ENCODE measurements at places on chromosomes 5 and 9.

DNA sequence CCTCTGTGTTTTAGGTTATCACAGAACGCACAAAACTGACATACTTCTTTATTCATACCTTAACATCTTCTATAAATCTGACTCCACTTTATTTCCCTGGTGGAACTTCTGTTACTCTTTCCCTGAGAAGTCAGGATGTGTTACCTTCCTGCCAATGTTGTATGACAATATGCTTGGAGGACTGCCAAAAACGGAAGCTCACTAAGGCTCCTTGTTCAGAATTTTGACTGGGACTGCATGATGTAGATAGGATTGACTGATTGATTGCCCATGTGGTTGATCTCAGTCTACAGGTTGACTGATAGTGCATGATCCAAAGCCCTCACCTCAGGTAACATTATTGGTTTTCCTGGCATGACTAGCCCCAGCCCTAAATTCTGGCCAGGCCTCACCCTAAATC, 319.4 kb downstream of the TLR4 start:
- DNase-seq, result no peak

- DNase-seq, result no peak
These were observed 13.2 kb downstream of the TNPO1 start for GRCh38 chr5:72829707-72830106.

GRCh38 chr9:120353506-120353905, 226.5 kb downstream of the CDK5RAP2 start:
- no peak for DNase-seq

DNA sequence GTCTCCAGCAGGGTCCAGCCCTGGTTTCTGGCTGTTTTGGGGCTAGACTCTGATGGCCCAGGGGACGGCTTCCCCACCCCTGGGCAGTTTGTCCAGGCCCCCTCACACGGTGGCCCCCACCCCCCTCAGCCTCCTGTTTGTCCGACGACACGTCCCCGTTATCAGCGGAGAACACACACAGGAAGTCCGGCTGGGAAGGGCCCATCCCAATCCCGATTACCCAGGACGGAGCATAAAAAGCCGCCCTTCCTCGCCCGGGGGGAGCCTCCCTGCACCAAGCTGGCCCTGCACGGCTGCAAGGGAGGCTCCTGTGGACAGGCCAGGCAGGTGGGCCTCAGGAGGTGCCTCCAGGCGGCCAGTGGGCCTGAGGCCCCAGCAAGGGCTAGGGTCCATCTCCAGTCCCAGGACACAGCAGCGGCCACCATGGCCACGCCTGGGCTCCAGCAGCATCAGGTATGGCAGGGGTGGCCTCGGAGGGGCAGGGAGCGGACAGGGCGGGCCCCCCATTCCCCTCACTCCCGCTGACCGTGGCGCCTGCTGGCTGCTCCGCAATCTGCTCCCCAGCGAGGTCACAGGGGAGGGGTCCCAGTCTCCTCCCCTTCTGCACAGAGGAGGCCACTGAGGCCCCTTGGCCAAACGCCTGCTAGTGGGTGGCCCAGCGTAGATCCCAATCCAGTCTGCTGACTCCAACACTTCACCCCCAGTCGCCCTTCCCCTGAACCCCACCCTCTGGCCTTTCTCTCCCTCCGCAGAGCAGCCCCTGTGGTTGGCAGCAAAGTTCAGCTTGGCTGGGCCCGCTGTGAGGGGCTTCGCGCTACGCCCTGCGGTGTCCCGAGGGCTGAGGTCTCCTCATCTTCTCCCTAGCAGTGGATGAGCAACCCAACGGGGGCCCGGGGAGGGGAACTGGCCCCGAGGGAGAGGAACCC, at the start of gene EGFL7:
EGFL7 (plus strand) TSS at position 261 of the 926 bp plus-strand sequence. CDS start 5,367 bp downstream, outside the sequence.
- no peak for DNase-seq

- DNase-seq, result peak; percentile 25
These were observed 57.9 kb downstream of the DOCK8 start for GRCh38 chr9:272251-273213.

GRCh38 chr5:124871303-124871702, 124.9 kb upstream of the ZNF608 start:
- DNase-seq, result no peak

DNA sequence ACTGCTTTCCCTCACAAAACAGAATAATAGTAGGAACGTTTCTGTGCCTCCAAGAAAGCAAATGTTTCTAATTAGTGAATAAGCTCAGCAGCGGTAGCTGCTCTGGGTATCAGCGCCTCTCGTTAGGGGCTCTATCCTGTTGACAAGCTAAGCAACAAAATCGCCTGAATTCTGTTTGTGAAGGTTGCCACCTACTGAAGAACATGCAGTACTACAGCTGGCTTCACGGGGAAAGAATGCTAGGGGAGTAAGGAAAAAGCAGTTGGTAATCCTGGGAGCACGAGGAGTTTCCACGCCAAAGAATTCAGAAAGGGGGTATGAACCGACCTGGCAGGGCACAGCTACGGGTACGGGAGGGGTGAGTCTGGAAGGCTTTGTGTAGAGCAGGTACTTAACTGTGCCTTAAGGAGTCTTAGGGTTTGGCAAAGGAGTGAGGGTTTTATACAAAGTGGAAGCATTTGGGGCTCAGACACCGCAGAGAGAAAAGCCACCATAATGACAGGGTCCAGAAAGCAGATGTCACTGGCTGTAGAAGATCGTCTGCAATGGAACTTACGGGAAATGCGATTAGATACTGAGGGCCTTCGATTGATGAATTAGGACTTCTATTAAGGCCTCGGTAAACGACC, 171.7 kb downstream of the TTC39B start:
- DNase-seq, result no peak

- no peak for DNase-seq
These were observed 90.9 kb upstream of the MTAP start for GRCh38 chr9:21711504-21711903.

DNA sequence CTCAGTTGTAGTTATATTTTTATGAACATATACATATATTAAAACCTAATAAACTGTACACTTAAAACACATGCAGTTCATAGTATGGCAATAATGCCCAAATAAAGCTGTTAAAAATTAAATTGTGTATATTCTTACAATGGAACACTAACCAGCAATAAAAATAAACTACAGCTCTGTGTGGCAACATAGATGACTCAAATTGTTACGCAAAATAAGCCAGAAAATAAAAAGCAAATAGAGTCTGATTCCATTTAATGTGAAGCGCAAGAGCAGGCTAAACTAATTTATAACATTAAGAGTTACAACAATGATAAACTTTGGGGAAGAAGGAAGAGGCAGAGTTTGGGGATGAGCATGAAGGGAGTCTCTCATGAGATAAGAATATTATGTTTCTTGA, 597.3 kb downstream of the TLE1 start:
- no peak for DNase-seq

- DNase-seq, result no peak
These were observed 122.1 kb upstream of the FBXL17 start for GRCh38 chr5:108503986-108504385.

DNA sequence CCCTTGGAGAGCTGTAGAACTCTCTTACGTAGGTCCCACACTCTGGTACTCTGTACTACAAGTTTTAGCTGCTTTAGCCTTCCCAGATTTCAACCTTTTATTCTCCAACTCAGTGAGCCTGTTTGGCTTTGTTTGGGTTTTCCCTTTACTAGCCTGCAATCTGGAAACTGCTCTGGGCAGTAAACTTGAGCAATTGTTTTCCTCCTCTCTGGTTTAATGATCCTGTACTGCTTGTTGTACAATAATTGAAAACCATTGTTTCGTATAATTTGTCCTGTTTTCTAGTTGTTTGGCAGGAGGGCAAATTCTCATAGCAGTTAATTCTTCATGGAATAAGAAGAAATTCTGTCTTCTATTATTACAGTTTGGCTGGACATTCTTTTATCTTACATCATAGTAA, 62.8 kb upstream of the TLX3 start:
- DNase-seq, result no peak

- no peak for DNase-seq
These were observed 130.0 kb downstream of the PIK3R1 start for GRCh38 chr5:68345582-68345981.

GRCh38 chr5:143031781-143032580, 261.8 kb downstream of the ARHGAP26 start:
- DNase-seq, result no peak

- no peak for DNase-seq
These were observed 29.0 kb downstream of the COL15A1 start for GRCh38 chr9:98972716-98973115.

DNA sequence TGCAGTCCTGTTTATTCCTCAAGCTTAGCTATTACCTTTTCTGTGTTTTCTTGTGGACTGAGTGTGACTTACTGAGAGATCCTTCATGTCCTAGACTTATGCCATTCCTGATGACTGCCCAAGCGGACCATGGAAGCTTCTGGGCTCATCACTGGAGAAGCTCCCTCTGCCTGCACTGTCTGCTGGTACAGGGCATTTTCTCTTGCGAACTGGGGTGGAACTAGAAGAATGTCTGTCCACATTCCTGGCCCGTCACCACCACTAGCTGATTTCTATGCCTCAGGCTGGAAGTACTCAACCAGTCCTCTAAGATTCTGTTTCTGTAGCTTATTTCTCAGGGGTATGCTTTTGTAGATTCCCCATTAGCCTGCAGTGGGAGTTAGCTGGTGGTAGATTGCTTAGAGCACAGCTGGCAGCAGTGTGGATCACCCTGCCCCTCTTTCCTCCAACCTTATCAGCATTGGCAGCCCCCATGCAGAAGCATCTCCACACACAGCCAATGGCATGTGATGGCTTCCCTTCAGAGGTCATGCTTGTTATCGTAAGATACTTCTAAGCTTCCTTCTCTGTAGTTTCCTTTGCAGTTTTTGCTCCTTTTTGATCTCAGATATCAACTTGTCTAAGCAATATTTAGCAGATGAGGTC, 12.4 kb downstream of the SLC36A1 start:
- DNase-seq, result no peak

GRCh38 chr9:27534131-27534530, 4.5 kb upstream of the MOB3B start:
- DNase-seq, result no peak

GRCh38 chr9:33318781-33319180, 28.5 kb downstream of the NFX1 start:
- no peak for DNase-seq

DNA sequence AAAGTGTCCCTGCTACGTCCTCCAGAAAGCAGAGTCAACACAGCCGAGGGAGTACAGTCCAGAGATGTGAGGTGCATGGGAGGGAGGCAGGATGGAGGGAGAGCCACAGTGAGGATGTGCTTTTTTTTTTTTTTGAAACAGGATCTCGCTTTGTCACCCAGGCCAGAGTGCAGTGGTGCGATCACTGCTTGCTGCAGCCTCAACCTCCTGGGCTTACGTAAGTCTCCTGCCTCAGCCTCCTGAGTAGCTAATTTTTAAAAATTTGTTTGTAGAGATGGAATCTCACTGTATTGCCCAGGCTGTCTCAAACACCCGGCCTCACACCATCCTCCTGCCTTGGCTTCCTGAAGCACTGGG, 33.2 kb upstream of the ALDH1B1 start:
- no peak for DNase-seq
